Stimulated activated CD8-positive, alpha-beta memory T cell treated with anti-CD3 and anti-CD28 coated beads, Interleukin-4, amount 100 ng/mL, for 48 hours (primary cell): ENCODE measurements at places on chromosomes 11 and 22.

DNA sequence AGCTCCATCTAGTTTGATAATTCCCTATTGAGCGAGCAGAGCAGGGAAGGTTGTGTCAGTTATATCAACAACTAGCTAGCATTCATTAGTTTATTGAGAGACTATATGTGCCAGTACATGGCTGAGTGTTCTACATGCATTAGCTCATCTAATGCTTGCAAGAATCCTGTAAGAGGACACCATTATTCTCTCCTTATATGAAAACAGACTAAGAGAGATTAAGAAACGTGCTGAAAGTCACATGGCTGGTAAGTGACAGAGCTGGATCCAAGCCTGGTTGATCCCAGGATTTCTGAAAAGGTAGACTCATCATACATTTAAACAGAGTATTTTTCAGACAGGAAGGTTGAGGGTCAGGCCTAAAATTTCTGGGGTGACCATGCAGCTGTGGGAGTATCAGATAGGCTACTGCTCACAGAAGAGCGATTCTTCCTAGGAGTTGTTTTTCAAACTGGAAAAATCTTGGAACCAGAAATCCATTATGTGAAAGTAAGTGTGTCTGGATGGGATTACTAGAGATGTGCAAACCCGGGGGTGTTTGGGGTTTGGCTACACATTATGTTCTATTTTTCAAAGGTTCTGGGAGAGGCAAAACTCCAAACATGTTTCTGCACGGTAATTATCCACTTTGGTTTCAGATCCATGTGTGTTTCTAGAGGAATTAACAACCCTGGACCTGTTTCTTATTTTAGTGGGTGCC lies 213.3 kb downstream of the FAM76B start:
- no peak for DNase-seq

DNA sequence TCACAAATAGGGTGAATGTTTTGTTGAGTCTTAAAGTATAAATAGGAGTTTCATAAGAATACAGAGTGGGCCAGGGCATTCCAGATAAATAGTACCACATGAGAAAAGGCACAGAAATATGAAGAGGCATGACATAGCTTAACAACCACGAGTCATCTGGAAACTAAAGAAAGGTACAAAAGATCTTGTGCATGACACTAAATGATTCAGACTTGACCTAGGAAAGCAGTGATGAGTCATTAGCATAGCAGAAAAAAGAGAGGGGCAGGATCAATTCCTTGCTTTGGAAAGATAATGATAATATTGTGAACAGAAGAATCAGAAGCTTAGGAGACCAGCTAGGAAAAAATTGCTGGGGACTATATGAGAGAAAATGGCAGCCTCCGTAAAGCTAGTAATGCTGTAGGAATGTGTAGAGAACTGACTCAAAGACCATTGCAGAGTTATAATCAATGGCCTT lies 47.6 kb upstream of the FIBIN start:
- DNase-seq: no peak

DNA sequence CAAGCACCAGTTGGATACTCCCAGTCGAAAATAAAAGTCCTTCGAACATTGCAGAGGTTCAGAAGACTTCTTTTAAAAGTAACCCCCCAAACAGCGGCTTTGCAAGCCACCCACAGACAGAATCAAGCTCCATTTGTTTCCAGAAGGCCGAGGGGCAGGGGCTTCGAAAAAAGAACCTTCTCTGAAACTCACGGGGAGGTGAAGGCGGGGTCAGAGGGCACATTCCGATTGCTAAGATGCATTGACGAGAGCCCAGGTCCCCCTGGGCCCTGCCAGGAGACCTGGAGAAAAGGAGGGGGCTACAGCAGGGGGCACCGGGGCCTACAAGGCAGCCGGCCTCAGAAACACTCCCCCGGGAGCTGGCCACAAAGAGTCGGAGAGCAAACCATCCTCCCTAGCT lies 306.8 kb downstream of the MN1 start:
- no peak for DNase-seq

- no peak for DNase-seq
These were observed 2.7 kb upstream of the KCNK7 start for GRCh38 chr11:65598258-65598699.

DNA sequence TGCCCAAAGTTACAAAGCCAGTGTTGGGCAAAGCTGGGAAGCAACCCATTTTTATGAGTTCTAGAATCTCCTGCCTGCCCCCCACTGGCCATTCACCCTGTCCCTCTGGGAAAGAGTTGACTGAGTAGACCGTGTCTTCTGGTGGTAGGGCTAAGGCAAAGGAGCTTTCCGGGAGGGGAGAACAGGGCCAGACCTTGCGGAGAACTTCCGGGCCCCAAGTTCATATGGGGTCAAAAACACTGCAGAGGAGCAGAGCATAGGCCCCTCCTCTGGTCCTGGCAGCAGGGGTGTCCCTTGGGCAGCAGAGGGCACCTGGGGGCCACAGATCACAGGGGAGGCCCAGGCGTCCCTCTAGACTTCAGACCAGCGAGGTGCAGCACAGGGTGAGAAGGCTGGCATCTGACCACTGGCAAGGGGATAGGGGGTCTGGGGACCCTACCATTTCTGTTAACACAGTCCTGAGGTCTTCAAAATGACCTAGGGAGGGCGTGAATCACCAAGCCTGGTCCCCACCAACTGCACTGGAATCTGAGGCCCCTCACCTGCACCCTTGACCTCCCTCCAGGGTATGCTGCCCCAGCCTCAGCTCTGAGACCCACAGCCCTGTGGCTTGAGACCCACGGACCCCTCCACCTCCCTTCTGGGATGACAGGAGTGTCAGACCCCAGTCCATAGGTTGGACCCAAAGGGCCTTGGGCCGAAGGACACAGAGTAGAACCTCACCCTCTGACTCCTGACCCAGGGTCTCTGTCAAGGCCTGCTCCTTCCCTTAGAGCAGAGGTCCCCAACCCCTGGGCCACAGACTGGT lies 1.3 kb upstream of the ARAP1 start:
- DNase-seq: no peak

DNA sequence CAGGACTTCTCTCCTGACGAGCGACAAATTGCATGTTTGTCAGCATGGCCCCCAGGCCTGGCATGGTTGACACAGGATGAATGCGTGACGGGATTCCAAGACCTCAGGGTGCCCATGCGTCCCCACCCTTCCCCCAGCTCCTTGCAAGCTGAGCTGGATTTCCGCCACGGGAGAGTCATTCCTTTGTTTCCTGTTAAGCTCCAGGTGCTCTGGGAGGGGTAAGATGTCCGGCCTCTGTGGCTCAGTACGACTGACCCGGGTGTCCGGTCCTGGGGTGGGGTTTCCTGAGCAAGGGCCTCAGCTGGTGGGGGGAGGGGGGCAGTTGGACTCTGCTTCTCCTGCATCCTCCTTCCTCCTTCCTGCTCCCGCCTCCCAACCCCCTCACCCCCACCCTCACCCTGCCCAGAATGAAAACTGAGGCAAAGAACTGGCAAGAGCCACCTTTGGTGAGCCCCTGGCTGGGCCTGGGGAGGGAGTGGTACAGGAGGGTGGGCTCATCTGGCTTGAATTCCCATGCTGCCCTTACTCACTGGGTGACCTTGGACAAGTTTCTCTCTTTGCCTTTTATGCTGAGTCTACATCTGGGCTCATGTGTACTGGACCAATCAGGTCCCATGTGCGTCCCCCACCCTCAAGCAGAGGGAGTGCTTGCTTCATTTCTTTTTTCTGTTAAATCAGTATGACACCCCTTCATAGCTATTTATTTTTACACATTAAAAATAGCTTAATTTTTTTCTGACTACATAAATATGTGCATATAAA lies 2.5 kb downstream of the CDC42EP2 start:
- no peak for DNase-seq

GRCh38 chr11:33687733-33688479 lies 12.7 kb downstream of the C11orf91 start:
- no peak for DNase-seq

DNA sequence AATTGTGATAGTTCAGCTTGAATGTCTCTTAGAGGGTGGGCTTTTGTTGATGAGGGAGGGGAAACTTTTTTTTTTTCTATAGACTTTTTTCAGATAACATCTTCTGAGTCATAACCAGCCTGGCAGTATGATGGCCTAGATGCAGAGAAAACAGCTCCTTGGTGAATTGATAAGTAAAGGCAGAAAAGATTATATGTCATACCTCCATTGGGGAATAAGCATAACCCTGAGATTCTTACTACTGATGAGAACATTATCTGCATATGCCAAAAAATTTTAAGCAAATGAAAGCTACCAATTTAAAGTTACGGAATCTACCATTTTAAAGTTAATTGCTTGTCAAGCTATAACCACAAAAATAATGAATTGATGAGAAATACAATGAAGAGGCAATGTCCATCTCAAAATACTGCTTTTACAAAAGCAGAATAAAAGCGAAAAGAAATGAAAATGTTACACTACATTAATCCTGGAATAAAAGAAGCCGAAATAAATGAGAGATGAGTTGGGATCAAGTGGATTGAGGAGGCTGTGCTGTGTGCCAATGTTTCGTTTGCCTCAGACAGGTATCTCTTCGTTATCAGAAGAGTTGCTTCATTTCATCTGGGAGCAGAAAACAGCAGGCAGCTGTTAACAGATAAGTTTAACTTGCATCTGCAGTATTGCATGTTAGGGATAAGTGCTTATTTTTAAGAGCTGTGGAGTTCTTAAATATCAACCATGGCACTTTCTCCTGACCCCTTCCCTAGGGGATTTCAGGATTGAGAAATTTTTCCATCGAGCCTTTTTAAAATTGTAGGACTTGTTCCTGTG lies 3.9 kb downstream of the MALAT1 start:
- no peak for DNase-seq

- no peak for DNase-seq
These were observed 115.8 kb upstream of the ARHGAP20 start for GRCh38 chr11:110828086-110828485.

- DNase-seq: no peak
These were observed 48.1 kb upstream of the CWF19L2 start for GRCh38 chr11:107505647-107506225.

- DNase-seq: peak; percentile 69
These were observed 6.9 kb downstream of the DPAGT1 start for GRCh38 chr11:119094816-119095065.

GRCh38 chr22:18024276-18024939 lies at the start of gene MICAL3:
MICAL3 (minus strand) TSS chr22:18024561; CDS start chr22:17906812, 117,749 bp downstream.
- DNase-seq: peak; percentile 73

GRCh38 chr11:127609025-127609773 lies 608.6 kb upstream of the KIRREL3 start:
- DNase-seq: no peak

- peak; percentile 58 for DNase-seq
These were observed 29.9 kb downstream of the SFI1 start for GRCh38 chr22:31526270-31526669.

DNA sequence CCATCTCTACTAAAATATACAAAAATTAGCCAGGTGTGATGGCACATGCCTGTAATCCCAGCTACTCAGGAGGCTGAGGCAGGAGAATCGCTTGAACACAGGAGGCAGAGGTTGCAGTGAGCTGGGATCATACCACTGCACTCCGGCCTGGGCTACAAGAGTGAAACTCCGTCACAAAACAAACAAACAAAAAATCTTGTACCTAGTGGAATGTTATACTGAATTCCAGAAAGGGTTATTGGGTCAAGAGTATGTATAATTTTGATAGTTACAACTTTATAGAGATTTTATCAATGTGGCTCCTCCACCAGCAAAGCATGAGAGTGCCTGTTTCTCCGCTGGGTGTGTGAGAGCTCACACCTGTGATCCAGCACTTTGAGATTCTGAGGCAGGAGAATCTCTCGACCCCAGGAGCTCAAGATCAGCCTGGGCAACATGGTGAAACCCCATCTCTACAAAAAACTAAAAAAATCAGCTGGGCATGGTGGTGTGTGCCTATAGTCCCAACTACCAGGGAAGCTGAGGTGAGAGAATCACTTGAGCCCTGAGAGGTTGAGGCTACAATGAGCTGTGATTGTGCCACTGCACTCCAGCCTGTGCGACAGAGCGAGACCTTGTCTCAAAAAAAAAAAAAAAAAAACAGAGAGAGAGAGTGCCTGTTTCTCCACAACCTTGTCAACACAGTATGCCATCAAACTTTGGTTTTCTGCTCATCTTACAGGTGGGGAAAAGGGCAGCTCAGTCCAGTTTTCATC lies 12.7 kb upstream of the FOLR1 start:
- no peak for DNase-seq

GRCh38 chr11:44579302-44579761 lies 13.9 kb downstream of the CD82 start:
- no peak for DNase-seq

GRCh38 chr22:44523981-44524759 lies 26.1 kb upstream of the RTL6 start:
- DNase-seq: no peak

GRCh38 chr11:64015935-64016845 lies 19.5 kb upstream of the FLRT1 start:
- DNase-seq: no peak

- DNase-seq: no peak
These were observed 124.5 kb downstream of the COMMD9 start for GRCh38 chr11:36164506-36165250.

DNA sequence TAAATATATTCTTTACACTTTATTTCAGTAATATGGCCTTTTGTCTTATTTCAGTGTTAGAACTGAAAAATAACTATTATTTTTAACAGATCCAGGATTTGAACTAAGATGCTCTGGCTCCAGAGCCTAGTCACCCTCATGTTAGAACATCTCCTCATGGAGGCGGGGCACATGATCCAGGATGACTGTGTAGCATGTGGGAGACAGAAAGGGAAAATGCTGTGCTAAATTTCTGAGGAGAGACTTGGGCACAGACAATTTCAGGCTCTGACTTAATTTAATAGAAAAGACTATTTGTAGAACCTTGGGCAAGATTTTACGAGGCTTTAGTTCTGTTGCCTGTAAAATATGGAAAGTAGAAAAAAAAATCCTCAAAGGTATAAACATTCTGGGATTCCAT lies 24.1 kb downstream of the CTSC start:
- DNase-seq: no peak

DNA sequence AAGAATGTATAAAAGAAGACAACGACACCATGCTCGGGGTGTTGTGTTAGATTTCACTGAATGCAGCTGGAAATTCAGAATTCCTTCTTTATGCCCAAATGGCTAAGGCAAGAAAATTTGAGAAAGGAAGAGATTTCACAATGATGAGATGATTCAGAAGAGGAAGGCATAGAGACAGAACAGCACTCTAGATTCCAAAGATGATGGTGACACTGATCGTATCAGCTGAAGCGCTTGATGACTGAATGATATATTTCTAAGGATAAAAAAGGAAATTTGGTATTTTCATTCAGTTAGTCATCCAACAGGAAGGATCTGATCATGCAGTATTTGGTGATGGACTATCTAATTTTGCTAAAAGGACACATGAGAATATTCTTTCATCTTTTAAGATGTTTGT lies 189.2 kb downstream of the EFCAB6 start:
- no peak for DNase-seq

DNA sequence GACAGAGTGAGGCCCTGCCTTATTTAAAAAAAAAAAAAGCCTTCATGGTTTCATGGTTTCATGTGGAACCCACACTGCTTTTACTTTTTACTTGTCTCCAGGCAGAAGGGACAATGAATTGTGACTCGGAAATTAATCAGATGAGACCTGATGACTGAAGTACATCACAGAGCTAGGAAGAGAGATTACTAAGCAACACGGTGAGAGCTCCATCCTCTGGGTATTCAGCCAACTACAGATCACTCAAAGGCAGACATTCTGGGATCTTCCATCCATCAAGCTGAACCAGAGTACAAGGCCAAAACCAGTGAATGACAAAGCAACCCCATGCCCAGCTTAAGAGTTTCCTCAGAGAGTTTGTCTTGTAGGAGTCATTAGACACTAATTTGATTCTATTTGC lies 433.2 kb downstream of the SOX6 start:
- DNase-seq: no peak
